ENCODE measurements at places on chromosomes 5 and 9.

- no peak for DNase-seq
Observed at GRCh38 chr9:27421577-27421976, 102.5 kb upstream of the IFNK start.

DNA sequence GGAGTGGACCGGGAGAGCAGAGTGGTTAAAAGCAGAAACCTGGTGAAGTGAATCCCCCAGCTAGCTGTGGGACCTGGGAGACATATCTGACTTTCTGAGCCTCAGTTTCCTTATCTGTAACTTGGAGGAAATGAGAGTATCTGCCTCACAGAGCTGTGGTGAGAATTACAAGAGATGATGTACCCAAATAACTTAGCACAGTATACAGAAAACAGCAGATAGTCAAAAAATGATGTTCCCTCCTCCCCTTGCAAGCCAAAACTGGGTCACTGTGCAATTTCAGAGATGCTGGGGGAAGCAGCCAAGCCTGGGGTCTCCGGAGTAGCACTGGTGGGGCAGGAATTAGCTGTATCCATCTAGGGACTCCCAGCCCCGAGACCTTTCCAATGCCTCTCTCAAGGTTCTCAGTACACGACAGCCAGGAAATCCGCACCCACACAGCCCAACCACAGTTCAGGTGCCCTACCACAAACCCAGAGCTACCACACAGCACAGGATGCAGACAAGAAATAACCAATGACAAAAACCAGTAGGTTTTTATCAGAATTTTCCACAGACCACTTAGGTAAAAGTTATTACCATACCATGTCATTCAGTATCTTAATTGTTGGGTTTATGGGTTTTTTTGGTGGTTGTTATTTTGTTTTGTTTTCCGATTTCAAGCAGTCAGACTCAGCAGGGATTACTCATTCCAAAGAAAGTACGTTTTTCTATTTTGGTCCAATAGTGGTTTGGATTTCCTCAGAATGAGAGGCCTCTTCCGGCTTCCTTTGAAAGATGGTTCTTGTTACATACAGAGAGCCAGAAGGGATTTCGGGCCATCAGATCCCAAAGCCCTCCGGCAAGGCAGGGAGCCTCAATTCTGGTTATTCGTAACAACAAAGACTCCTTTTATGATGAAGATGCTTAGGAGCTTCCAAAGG is 4.9 kb upstream of the HRH2 start:
- no peak for DNase-seq

DNA sequence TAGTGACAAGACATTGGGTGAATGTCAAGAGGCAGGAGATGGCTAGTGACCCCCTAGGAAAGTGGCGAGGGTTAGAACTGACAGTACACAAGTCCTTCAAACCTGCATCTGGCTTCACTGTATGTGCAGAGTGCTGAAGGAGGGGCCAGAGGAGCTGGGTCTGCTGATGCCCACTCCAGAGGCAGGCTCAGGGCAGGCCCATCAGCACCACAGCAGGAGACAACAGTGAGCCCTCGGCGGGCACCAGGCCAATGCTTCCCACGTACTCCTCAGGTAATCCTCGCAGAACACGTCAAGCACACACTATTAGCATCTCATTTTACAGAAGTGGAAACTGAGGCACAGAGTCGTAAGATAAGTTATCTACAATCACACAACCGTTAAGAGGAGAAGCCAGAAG is 76.1 kb upstream of the SH3PXD2B start:
- DNase-seq = no peak

GRCh38 chr9:107760469-107761242 is 271.1 kb upstream of the KLF4 start:
- no peak for DNase-seq

DNA sequence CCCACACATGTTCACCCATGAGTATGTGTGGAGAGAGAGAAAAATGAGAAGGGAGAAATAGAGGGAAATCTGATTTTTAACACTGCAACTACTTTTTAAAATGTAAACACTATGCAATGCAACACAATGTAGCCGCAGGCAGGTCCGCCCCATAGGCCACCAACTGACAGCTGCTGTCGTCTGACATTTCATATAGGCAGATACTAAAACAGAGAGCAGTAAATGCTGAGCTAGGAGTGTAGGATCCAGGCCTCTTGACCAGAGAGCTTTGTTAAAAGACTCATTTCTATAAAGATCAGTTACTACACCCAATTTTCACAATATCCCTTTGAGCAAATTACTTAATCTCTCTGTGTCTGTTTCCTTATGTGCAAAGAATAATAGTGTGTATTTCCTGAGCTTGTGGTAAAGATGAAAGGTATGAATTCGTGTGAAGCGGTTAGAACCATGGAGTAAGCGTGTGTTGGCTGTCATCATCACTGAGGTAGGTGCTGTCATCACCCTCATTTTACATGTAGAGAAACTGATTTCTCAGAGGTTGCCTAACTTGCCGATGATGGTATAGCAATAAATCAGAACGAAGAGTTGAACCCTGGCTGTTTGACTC is 55.2 kb upstream of the PDE8B start:
- DNase-seq = no peak

DNA sequence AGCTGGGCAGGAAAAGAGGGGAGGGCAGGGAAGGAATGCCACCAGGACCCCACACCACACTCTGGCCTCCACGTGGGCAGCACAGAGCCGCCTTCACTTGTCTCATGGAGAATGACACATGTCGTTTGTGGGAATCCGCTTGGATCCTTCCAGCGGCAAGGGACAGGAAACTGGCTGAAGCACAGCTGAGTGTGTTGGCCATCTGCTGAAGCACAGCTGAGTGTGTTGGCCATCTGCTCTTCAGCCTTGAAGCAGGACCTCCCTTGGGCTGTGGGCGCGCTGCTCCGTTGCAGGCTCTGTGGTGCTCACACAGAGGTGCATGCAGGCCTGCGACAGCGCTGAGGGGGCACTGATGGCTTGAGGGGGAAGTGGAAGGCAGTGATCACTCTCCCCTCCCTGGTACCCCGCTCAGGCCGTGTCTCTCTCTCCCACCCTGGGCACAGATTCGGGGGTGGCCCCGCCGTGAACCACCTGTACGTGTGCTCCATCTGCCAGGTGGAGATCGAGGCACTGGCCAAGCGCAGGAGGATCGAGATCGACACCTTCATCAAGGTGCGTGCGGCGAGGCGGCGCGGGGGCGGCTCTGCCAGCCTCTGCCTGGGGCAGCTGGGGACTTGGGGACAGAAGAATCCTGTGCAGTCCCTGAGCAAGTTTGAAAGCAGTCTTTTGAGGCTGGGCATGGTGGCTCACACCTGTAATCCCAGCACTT is 40.6 kb downstream of the USP20 start:
- DNase-seq = no peak

DNA sequence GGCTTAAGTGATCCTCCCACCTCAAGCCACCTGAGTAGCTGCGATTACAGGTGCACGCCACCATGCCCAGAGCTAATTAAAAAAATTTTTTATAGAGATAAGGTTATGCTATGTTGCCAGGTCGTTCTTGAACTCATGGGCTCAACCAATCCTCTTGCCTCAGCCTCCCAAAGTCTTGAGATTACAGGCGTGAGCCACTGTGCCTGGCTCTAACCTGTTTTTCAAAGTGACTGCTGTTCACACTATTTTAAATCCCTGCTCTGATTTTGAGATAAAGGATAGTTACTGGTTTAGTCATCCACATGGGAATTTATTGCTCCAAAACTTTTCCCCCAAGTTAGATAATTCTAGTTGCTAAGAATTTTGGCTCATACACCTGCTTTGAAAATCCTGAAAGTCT is 48.2 kb upstream of the MTMR12 start:
- DNase-seq = no peak

DNA sequence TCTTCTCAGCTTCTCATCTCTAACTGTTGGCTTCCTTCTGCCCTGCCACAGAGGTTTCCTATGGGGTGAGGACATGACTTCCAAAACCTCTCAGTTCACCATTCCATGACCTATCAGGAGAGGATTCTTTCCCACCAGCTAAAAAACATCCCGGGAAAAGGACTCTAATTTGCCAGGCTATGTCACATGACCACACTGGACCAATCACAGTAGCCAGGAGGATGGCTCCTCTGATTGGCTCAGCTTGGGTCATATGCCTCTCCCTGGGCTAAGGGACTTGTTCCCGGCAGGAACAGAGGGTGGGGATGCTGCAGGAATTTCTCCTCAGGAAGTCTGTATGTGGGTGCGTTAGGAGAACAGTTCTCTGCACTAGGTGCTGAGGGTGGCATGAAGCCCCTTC is 40.3 kb upstream of the XPA start:
- no peak for DNase-seq

GRCh38 chr9:114286146-114286679 is 36.7 kb upstream of the ORM1 start:
- no peak for DNase-seq

DNA sequence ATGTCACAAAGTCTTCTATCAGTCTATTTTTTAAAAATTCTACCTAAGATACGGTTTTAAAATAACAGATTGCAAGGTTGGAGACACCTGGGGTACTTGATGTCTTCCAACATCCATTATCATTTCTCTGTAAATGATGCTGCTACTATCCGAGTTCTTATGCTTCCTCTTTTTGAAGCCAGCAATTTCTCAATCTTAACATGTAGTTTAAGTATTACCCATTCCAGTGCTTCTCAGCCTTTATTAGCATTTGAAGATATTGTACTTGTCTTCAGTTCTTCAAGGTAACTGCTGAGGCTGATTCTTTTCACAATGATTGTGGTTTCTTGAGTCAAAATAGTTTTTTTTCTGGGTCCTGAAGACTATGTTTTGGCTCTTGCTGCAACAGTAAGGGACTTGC is 96.4 kb upstream of the SELENOP start:
- DNase-seq = no peak

All from iPS DF 6.9 (cell line).